ENCODE measurements at places on chromosomes 5 and 9.

- no peak for DNase-seq
These were observed 76.7 kb downstream of the FGF1 start for GRCh38 chr5:142609142-142609541.

- DNase-seq, result no peak
These were observed 20.7 kb downstream of the COL5A1 start for GRCh38 chr9:134662143-134662876.

GRCh38 chr5:2282893-2283292 is 400.2 kb upstream of the IRX4 start:
- DNase-seq, result no peak

GRCh38 chr5:68494771-68495170 is 279.2 kb downstream of the PIK3R1 start:
- DNase-seq, result no peak

- DNase-seq, result no peak
These were observed 432.1 kb downstream of the CDH18 start for GRCh38 chr5:19555876-19556275.
